NCI-H1048 (cell line): ENCODE measurements at places on chromosomes 7 and 10.

GRCh38 chr10:52668024-52668423 lies 104.6 kb downstream of the MBL2 start:
- no peak for DNase-seq

- no peak for DNase-seq
These were observed 10.4 kb downstream of the TNS3 start for GRCh38 chr7:47571331-47572093.

GRCh38 chr10:25107756-25108155 lies 67.0 kb upstream of the GPR158 start:
- DNase-seq: no peak

GRCh38 chr10:3126741-3127346 lies 45.7 kb downstream of the PITRM1 start:
- peak; percentile 68 for DNase-seq

GRCh38 chr7:128117691-128118090 lies 86.5 kb upstream of the LRRC4 start:
- DNase-seq: no peak

DNA sequence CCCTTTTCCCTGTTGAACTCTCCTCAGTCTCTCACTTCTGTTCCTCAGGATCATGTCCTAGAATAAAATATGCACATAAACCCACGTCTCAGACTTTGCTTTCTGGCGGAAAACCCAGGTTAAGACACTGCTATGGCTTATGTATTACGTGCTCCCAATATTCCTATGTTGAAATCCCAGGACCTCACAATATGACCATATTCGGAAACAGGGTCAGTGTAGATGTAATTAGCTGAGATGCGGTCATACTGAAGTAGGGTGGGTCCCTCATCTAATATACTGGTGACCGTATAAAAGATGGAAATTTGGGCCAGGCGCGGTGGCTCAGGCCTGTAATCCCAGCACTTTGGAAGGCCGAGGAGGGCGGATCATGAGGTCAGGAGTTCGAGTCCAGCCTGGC lies 59.9 kb downstream of the KIAA1549 start:
- DNase-seq: no peak

GRCh38 chr7:139744768-139745677 lies 32.8 kb downstream of the HIPK2 start:
- no peak for DNase-seq

GRCh38 chr10:71795248-71795647 lies 21.9 kb upstream of the VSIR start:
- no peak for DNase-seq

DNA sequence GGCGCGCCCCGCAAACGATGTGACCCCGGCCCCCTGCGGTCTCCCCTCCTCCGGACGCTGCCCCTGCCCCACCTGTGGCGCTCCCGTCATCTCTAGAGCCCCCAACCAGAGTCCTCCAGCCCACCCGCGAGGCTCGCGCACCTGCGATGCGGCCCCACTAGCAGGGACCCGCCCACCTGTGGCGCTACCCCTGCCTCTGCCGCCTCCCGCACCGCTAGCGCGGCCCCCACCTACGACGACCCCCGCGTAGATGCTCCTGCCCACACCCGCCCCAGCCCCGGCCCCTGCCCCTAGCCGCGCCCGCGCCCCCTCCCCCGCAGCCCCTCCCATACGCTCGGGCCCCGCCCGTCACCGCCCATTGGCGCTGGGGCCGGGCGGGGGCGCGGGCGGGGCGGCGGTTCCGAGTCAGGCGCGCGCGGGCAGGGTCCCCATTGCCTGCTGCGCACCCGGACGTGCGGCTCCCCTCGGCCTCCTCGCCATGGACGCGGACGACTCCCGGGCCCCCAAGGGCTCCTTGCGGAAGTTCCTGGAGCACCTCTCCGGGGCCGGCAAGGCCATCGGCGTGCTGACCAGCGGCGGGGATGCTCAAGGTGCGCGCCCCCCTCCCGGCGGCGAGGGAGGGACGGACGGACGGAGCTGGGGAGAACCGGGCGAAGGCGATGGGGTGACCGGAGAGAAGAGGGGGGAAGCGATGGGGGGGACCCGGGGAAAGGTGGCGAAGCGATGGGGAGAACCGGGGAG lies at the start of gene PFKP:
Gene PFKP (plus strand): TSS at position 431 of the 741 bp plus-strand sequence. CDS start 48 bp downstream, at position 479.
- DNase-seq: no peak

DNA sequence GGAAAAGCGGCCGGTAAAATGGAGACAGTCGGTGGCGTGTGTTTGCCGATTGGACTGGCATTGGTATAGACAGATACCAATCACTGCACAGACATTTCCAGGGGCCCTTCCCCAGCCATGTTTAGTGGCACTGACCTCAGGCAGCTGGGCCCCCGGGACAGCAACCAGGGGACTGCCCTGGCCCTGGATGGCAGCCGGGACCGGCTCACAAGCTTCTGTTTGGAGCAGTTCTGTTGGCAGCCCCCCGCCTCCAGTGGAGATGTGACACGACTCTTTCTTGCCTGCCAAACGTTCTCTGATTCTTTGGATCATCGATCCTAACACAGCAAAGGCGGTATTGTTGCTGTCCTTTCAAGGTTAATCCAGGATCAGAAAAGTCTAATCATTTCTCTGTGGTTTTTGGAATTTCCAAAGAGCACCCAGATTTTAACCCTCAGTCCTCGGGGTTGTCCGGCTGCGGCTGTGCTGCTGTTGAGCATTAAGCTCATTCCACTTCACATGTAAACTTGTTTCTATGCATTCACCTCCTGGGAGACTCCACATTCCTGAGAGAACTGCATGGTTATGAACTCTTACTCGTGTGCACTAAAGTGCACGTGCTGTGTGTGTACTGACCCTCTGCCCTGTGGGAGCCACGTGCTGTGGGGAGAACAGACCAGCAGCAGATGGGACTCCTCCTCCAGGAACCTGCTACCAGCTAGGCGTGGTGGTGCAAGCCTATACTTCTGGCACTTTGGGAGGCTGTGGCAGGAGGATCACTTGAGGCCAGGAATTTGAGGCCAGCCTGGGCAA lies 46.0 kb downstream of the FOXK1 start:
- DNase-seq: no peak

GRCh38 chr10:121911421-121911697 lies 16.5 kb downstream of the ATE1 start:
- DNase-seq: no peak

GRCh38 chr10:63537536-63537935 lies 16.3 kb downstream of the REEP3 start:
- no peak for DNase-seq

DNA sequence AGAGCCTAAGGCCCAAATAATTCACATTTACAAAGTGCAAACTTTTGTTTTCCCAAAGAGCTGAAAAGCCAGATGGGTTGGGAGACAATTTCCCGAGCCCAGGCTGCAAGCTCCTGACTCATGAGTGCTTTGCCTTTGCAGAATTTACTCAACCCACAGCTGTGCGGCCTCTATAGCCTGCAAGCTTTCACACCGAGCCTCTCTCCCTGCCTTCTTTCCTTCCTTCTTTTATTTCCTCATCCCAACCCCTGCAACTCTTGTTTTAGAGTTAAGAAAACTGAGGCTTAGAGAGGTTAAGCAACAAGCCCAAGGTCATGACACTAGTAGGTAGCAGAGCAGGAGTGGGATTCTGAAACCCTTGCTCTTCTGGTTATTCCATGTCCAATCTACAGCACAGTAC lies 203.0 kb upstream of the GPR26 start:
- no peak for DNase-seq

DNA sequence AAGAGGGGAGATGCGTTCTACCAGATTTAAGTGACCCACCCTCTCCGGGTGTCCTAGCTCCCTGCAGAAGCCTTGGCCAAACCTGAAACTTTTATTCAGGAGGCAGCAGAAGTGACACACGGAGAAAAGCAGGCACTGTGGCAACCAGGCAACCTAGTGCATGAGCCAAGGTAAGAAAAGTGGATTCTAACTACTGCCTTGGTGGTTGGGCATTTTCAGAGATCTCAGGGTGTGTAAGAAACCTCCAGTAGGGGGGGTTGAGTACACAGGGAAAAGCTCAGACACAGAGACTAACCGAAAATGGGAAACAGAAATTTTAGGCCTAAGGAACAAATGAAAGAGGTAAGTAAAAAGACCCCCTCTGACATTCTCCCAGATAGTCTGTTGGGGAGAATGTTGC lies 645.7 kb downstream of the ANKRD7 start:
- no peak for DNase-seq

DNA sequence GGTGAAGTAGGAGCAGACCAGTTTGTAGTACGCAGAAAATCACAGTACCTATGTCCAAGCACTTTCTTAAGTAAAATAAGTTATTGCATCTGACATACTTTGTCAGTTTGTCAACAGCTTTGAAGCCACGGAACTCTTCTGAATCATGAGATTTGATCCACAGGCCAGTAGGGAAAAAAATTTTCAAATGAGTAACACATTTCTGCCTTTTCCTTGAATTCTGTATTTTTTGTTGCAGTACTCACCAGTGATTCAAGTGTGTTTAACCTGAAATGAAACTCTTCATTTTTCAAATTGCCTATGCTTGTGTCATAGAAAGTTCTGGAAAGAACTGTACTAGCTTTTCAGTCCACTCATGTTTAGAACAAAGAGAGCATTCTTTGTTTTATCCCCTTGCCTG lies 337.7 kb downstream of the GATA3 start:
- no peak for DNase-seq

DNA sequence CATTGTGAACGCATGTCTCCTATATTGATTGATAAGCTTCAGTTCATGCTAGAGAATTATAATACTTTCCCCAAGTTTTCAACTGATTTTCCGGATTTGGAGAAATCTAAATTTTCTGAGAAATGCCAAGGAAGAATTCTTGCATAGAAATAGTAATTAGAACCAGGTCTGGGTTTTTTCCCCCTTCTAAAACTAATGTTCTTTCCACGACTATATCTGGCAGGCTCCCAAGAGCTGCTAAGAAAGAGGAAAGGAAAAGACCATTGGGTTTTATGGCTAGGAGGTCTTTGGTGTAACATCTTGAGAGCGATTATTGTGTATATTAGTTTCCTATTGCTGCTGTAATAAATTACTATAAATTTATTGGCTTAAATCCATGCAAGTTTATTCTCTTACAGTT lies 71.8 kb upstream of the CACNB2 start:
- DNase-seq: no peak
